ENCODE measurements at places on chromosomes 7 and 10.

- DNase-seq, result no peak
Observed at GRCh38 chr10:34133406-34133805, 681.7 kb downstream of the PARD3 start.

- no peak for DNase-seq
Observed at GRCh38 chr7:30185496-30185895, 50.7 kb downstream of the MTURN start.

DNA sequence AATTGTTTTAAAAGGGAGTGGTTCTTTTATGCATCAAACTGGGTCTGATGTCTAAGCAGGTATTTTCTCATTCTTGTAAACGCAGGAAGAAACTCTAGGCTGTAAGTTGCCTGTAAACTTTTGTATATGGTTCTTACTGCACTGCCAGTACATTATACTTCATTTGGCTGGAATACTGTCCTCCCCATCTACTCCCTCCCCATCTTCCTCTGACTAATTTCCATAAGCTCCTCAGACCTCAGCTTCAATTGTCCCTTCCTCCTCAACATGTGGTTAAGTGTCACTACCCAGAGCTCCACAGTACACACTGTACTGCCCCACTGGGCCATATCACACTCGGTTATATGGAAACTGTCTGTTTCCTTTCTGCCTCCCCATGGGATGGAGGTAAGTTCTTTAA is 161.4 kb upstream of the MDFIC start:
- no peak for DNase-seq

DNA sequence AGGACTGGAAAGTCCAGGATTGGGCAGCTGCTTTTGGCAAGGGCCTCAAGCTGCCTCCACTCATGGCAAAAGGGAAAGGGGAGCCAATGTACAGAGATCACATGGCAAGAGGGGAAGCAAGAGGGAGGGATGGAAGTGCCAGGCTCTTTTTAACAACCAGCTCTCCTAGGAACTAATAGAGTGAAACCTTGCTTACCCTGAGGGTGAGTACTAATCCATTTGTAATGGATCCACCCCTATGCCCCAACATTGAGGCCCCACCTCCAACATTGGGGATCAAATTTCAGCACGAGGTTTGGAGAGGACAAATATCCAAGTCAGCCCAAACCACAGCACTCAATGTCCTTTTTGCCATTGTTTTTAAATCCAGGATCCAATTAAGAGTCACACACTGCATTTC is 12.5 kb downstream of the HABP2 start:
- no peak for DNase-seq

GRCh38 chr7:135327458-135327857 is 93.8 kb downstream of the STRA8 start:
- no peak for DNase-seq

DNA sequence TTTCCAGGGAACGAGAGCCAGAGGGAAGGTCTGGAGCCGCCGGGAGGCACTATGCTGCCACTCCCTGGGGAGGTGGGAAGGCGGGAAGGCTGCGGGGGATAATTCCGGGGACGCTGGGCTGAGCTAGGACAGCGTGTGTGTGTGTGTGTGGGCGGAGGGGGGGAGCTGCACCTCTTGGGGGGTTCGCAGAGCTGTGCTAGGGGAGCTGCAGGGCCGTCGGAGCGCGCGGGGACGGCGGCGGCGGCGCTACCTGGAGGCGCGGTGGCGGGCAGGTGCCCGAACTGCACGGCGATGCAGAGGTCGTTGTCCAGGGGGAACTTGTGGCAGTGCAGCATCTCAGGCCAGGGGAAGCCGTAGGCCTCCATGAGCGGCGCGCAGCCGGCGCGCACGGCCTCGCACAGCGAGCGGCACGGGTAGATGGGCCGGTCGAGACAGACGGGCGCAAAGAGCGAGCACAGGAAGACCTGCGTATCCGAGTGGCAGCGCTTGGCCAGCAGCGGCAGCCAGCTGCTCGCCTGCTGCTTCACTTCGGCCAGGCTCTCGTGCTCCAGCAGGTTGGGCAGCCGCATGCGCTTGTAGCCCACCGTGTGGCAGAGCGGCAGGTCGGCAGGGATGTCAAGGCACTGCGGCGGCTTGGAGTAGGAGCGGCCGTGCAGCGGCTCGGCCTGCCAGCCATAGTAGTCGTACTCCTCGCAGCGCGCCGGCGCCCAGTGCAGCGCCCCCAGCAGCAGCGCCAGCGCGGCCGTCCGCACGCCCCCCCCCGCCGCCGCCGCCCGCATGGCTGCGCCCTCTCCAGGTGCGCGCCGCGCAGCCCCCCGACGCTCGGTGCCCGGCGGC is 526 bp downstream of the SFRP5 start:
- peak; percentile 21 for DNase-seq

GRCh38 chr10:122263971-122264370 is 7.1 kb upstream of the BTBD16 start:
- DNase-seq, result peak; percentile 89

- peak; percentile 52 for DNase-seq
Observed at GRCh38 chr7:12583176-12583575, 12.7 kb downstream of the SCIN start.

- DNase-seq, result no peak
Observed at GRCh38 chr10:75061709-75062505, 49.5 kb upstream of the SAMD8 start.

GRCh38 chr10:42958142-42958868 is 118.6 kb upstream of the RET start:
- no peak for DNase-seq

GRCh38 chr10:4131407-4132215 is 346.6 kb upstream of the KLF6 start:
- peak; percentile 74 for DNase-seq

DNA sequence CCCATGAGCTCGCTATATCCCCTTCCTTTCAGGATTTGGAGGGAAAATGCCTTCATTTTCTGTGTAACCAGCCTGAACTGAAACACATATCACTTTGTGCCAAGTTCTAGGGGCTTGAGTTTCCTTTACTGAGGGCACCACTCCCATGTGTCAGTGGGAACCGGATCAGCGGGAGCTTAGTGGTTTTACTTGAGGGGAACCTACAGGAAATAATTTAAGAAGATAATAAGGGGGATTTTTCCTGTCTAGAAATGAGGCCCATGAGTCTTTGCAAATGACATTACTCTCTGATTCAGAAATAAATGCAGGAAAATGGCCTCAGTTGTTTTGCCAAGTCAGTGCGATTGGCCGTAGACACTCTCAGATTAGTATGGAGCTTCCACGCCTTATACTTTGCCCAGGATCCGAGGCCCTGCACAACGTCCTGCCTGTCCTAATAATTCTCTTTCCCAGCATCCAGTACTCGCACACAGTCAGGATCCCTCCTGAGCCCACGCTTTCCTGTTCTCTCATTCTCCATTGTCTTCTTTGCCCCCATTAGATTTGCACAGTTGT is 86.4 kb upstream of the LYZL1 start:
- DNase-seq, result no peak

DNA sequence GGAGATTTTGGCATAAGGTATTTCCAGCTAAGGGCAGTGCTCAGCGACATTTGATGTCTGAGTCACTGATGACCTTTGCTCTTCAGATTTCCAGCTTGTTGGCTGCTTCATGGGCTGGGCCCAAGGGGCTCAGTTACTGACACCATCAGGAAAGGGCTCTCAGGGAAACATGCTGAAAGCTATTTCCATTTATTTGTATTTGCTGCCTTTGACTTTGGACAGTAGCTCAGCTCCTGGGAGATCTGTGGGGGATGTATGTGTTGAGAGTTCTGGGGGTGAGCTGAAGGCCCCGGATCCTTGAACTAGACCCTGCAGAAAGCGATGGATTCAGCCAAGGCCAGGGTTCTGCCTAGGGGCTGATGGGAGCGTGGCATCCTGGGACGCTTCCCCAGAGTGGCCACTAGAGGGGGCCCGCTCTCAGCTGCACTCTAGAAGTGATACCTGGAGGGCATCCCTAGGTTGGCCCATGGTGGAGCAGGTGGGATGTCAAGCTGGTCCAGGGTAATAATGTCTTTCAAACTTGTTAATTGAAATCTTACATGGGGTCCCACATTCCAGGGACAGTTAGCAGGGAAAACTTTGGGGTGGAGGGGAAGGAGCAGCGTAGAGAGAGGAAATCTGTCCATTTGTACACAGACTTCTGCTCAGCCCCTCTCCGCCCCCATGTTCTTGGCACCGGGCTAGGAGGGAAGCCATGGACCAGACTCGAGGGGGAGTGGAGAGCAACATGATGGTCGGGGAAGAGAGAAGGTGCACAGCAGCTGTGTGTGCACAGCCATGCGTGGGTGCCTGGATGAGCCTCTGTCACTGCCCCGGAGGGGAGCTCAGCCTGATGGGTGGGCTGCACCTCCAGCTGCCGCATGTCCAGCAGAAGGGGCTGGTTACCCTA is 3.0 kb upstream of the BTBD16 start:
- DNase-seq, result peak; percentile 20

- no peak for DNase-seq
Observed at GRCh38 chr7:66571568-66571967, 57.1 kb upstream of the KCTD7 start.

DNA sequence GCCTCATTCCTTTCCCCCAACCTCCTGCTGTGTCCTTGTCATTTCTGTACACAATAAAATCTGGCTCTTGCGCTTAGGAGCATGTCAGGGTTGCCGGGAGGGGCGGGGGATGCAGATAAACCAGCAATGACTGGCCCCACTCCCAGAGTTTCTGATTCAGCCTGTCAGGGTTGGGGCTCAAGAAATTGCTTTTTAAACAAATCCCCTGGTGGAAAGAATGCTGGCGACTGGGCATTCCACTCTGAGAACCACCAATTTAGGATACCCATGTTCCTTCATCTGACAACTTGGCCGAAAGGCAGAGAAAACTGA is 376.4 kb downstream of the TCERG1L start:
- no peak for DNase-seq

DNA sequence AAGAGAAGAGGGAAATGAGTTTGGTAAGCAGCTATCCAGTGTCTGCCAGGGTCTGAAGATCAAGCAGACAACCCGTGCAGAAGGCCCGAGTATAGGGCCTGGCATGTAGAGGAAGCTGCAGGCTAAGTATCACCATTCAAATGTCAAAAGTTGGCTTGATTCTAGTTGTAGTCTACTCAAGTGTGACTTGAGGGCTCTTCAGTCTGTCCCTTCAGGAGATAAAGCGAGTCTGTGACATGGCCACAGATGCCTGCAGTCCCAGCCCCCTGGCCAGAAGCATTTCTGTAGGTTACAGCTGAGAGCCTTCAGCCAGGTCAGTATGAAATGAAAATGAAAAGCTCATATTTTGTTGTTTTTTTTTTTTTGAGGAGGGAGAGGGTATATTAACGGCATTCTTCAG is 97.8 kb upstream of the EEPD1 start:
- no peak for DNase-seq

- no peak for DNase-seq
Observed at GRCh38 chr10:90396721-90397120, 461.1 kb downstream of the HTR7 start.

- no peak for DNase-seq
Observed at GRCh38 chr7:113120647-113121046, 2.3 kb upstream of the SMIM30 start.

DNA sequence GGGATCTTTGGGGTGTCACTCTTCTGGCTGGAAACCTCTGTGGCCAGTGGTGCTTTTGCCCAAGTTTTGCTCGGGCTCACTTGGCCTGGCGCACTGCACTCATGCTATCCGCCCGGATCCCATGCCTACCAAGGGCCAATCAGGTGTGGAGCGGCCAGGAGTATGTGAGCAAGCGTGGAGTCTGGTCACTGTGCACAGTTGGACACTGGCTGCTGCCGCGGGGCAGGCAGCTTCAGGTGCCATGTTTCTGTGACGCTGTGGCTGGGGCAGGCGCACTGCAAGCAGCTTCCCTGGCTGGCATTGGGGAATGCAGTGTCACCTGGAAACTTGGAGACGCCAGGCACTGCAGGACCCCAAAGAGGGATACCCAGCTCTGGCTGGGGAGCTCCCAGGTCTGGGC is 45.3 kb downstream of the NEUROG3 start:
- no peak for DNase-seq

DNA sequence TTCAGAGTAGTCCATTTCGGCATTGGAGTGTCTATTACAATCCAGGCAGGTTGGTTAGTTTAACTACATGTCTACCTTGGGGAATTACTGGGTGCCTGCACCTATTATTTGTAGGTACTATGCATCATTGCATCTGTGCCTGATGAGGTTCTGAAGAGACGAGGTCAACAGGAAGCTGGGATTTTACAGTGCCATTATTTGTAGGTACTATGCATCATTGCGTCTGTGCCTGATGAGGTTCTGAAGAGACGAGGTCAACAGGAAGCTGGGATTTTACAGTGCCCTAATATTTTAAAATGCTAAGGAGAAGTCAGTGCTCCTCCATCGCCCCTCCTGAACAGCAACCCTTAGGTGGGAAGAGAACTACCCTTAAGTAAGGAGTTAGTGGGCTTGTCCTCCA is 41.7 kb downstream of the NPY start:
- no peak for DNase-seq

DNA sequence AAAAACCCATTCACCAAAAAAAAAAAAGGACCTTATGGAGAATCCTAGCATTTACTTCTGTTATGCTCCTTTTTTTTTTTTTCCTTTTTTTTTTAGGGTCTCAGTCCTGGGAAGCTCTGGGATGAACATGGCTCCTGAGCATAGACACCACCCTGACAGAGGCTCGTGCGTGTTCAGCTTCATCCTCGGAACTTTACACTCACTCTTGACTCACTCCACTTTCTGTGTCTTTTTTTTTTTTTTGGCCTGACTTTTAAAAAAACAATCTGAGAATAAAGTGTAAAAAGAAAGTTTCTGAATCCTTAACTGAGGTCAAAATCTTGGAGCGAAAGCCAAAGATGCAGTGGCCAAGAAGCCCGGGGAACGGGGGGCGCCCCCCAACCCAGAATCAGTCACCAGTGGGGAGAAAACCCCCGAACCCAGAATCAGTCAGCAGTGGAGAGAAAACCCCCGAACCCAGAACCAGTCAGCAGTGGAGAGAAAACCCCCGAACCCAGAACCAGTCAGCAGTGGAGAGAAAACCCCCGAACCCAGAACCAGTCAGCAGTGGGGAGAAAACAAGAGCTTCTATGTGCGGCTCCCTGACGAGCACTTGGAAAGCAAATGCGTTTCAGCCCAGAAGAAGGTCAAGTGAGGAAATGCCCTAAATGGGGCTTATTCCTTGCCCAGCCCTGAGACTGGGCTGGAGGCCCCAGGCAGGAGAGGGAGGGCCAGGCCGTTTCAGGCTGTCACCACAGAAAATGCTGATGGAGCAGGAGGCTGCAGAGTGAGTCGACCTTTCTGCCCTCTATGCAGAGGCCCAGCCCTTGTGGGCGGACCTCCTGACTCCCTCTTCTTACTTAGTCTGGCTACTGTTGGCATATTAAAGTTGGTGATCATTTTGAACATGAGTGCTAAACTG is 19.0 kb upstream of the PFKP start:
- peak; percentile 47 for DNase-seq

DNA sequence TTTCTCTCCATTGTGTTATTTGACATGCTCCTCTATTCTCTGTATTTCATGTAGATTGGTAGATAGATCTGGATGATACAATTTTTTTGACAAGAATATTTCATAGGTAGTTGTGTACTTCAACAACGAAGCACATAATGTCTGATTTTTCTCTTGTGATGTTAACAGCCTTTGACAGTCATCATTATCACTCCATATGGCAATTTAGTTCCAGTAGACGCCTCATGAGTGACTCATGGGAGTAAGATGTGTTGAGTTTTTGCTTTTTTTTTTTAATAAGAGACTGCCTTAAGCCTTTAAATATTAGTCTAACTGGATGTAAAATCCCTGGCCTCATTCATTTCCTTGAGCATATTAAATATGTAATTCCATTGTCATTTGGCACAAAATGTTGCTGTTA is 123.5 kb upstream of the ZNF32 start:
- no peak for DNase-seq
